Glutamatergic neuron (in vitro differentiated cells): ENCODE measurements at places on chromosomes 3 and 15.

GRCh38 chr3:47404955-47405790, 24.4 kb downstream of the PTPN23 start:
- DNase-seq = no peak

GRCh38 chr3:53131096-53131495, 861 bp upstream of the RFT1 start:
- DNase-seq = no peak

GRCh38 chr3:16911916-16912315, 27.2 kb downstream of the PLCL2 start:
- no peak for DNase-seq

GRCh38 chr15:77508541-77509243, 88.0 kb downstream of the HMG20A start:
- DNase-seq = no peak

DNA sequence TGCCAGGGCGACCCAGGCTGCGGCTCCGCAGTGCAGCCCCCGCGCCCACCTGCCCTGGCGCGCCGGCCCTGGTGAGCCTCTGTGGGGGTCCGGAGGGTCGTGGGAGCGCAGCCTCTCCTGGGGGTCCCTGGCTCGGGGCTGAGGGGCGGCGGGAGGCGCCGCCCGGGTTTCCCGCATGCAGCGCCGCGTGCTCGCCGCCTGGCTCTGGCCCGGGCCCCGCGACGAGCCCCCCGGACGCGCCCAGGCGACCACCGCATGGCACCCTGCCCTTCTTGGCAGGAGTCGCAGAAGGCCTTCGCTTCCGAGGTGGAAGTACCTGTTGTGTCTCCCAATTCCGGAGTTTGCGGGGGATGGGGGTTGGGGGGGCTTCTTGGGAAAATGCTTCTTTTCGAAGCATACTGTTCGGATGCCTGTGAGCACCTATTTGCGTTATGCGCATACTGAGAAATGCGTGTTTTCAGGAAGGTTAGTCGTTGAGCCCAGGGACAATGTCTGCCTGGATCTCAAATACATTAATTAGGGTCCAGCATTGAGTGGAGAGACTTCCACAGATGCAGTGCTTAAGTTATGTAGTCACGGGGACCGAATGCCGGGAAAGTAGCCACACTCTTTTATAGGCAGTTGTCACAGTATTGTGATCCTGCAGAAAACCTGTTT, 1.3 kb downstream of the GABRA5 start:
- DNase-seq = no peak

DNA sequence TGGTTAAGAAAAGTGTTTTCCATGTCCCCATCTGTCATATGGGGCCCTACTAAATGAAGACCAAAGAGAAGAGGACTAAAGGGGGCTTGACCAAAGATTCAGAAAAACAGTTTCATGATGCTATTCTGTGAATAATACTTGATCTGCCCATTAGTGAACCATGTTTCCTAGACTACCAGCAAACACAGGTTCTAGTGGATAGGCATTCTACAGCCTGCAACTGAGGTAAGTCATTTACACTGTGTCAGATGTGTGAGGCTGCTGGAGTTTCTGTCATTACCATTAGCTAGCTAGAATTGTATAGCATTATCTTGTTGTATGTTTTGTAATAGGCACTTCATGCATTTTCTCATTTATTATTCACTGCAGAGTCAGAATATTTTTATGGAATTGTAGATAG, 6.6 kb downstream of the GPR171 start:
- no peak for DNase-seq
